ENCODE measurements at places on chromosomes 2 and 18.

- no peak for DNase-seq
These were observed 26.4 kb downstream of the MYOM1 start for GRCh38 chr18:3193331-3193730.

DNA sequence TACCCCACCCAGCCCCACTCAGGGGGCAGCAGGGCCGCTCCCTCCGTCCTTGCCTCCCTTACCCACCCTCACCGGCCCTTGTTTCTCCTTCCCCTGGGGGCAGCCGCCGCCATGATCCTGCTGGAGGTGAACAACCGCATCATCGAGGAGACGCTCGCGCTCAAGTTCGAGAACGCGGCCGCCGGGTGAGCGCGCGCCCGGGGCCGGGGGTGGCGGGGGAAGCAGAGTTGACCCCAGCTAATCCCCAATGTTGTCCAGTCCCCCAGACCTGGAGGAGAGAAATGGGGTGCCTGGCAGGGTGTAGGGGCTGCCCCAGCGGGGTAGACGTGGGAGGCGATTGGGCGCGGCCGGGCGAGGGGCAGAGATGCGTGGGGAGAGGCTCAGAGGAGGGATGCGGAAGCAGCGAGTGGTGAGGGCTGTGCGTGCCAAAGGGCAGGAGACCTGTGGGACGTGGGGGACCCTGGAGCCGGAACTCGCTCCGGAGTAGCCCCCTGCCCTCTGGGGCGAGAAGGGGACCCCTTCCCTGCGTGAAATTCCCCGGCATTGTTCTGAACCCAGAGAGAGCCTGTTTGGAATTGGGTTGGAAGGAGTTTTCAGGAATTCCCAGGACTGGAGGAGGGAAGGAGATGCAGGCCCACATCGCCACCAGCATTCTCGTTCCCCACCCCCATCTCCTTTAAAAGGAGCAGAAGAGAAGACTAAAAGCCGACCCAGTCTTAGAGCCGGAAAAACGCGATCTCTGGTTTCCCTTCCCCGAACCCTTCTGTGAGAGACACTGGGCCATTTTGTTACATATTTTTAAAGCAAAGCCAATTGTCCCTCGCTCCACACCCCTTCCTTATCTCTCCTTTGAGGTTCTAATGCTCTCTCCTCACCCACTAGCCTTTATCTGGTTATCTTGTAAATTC, 625 bp downstream of the ARPC2 start:
- DNase-seq: peak; percentile 59

GRCh38 chr2:178666458-178666857, 140.8 kb downstream of the TTN start:
- DNase-seq: no peak

DNA sequence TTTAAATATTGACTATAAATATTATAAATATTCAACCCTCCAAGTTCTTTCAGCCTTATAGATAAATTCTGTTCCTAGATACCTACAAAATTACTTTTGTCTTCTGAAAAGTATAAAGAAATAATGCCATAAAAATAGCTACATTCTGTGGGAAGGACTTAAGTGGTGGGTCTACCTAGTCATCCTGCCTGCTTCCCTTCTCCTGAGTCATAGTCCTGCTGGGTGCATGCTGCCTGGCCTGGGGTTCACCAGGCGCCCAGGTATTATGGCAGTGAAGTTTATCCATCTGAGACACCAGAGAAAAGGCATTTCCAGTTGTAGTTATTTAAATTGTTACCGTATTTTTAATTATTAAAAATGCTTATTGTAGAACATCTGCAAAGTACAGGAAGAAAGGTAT, 167.5 kb downstream of the SLC39A10 start:
- no peak for DNase-seq

DNA sequence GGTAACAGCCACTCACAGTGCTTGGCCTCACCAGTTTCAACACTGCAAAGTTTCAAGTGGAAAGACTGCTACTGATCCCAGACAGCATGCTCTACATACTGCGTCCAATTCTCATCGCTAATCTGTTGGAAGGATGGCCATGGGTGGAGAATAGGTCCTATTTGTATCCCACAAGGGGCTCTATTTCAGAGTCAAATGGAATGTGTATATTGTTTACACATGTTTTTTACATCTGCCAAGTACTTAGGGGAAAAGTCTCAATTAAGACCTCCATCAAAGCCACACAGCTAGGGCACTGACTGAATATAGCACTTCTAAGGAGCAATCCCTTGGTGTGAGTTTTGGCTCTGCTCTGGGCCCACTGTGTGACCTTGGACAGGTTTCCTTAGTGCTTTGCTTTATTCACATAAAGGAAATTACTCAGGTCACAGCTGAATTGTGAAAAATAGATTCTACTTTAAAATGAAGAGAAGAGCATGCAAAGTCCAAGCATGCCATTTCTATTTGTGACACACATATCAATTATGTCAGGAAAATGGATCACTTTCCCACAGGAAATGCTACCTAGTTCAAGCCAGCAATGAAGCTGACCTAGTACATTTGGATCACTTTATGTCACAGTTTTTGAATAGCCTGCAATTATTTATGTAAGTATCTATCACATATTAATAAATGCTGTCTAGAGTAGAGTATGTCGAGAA, 112.9 kb upstream of the STK17B start:
- no peak for DNase-seq

DNA sequence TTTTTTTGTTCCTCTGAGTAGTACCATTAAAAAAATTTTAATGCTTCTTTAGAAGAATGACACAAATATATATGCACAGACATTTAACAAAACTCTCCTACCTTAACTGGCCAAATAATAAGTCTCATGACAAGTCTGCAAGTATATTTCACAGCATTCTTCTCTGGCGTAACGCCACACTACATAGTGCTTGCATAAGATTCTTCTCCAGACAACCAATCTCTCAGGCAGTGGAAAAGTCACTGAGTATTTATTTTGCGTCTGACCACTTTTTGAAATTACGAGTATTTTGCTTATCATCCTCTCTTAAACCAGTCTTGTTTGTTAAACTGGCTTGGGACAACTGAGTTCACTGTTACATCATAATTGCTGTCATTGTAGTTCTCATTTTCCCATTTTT, 749.2 kb downstream of the ADCYAP1 start:
- DNase-seq: no peak
